ENCODE measurements at places on chromosomes 16 and 17. TPM values are rescaled to one million over a fixed set of nuclear protein-coding genes. Genes with fewer than 3 reads are reported as not detected.

Gene KLHL10
- total RNA-seq = 0.29 TPM

Gene DLX3
- total RNA-seq = not detected

Gene C1QTNF8
- total RNA-seq = not detected

Gene ST6GALNAC1
- not detected for total RNA-seq

Gene GRAP
- 29.9 TPM for total RNA-seq

Gene KRT27
- not detected for total RNA-seq

- no peaks in the 10 kb centered on the region for H3K27me3 ChIP-seq
- DNase-seq = no peak
- no peak overlapping the region for H3K4me3 ChIP-seq
- no peaks in the 10 kb centered on the region for H3K36me3 ChIP-seq
- no peak overlapping the region for H3K27ac ChIP-seq
Observed at GRCh38 chr16:55735120-55735781, 79.5 kb downstream of the SLC6A2 start.

- peak; percentile 45 for DNase-seq
- no peak overlapping the region for H3K4me3 ChIP-seq
- no peaks in the 10 kb centered on the region for H3K27me3 ChIP-seq
Observed at GRCh38 chr16:55328611-55329569, 4.9 kb downstream of the IRX6 start.

DNA sequence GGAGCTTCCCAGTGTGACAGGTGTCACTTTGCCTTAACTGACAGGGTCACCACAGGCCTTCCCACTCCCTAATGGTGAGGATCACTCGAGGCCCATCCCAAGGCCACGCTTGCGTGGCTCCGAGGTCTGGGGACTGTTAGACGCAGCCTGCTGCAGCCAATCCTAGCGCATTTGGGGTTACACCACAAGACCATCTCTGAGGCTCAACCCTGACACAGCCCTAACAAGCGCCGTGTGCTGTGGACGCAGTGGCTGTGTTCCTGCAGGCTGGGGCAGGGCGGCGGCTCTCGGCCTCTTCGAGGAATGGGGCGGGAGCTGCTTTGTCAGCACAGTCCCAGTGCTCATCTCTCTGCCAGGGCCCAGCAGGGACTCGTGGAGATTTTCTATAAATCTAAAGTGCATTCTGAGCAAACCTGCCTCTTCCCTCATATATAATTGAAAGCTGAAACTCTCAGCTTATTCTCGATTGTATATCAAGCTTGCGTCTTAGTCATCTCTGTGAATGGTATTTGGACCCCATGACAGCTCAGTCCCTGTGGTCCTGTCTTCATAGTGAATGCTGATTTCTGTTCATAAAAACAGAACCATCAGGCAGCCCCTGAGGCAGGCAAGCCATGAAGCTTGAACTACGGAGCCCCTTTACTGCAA lies 65.8 kb upstream of the CHMP6 start:
- no peak for DNase-seq
- H3K27ac ChIP-seq = no peak overlapping the region
- H3K4me3 ChIP-seq = no peak overlapping the region
- H3K27me3 ChIP-seq = no peaks in the 10 kb centered on the region
- H3K4me1 ChIP-seq = no peaks in the 10 kb centered on the region

GRCh38 chr16:74033441-74033995 lies 263.1 kb upstream of the PSMD7 start:
- no peaks in the 10 kb centered on the region for H3K36me3 ChIP-seq
- H3K4me1 ChIP-seq = no peaks in the 10 kb centered on the region
- H3K4me3 ChIP-seq = no peak overlapping the region
- H3K27me3 ChIP-seq = no peaks in the 10 kb centered on the region
- DNase-seq = no peak

DNA sequence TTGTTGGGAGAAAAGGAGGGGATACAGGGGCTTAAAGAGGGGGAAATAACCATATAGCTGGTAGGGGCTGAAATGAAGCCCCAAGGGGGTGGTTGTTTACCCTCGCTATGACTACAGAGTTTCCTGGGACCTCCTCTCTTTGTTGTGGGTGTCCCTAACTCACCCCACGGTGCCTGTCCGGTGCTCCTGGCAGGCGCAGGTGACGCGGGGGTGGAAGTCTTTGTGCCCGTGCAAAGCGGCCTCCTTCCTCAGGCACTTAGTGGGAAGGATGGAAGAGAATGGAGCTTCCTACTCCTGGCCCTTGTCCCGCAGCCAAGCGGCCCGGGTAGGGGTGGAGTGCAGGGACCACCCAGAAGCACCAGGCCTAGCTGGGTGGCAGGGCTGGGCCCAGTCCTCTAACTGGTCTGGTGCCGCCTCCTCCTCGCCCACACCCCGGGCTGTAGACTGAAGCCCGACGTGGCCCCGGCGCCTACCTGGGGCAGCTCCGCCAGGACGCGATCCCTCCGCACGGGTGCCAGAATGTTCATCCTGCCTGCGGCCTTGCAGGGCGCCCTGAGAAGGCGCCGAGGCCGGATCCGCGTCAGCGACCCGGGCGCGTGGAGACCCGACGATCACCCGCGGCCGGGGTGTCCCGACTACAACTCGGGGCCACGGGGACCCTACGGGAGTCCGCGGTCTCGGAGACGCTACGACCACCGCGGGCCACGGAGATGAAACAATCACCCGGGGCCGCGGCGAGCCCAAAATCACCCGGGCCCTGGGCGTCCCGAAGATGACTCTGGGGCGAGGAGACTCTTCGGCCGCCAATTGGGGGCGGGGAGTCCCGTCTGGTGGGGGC lies 709 bp downstream of the RAB34 start:
- H3K36me3 ChIP-seq = peaks cover 16% of the 10 kb centered on the region
- no peaks in the 10 kb centered on the region for H3K27me3 ChIP-seq
- H3K4me1 ChIP-seq = peaks cover 22% of the 10 kb centered on the region
- no peak for DNase-seq

- no peaks in the 10 kb centered on the region for H3K4me1 ChIP-seq
- no peak for DNase-seq
- H3K36me3 ChIP-seq = peaks cover 25% of the 10 kb centered on the region
- H3K27me3 ChIP-seq = no peaks in the 10 kb centered on the region
Observed at GRCh38 chr16:69318177-69318910, 7.2 kb downstream of the VPS4A start.

- no peaks in the 10 kb centered on the region for H3K36me3 ChIP-seq
- H3K27ac ChIP-seq = no peak overlapping the region
Observed at GRCh38 chr17:14886200-14886739, 378.9 kb downstream of the PMP22 start.

- DNase-seq = peak; percentile 85
- H3K27me3 ChIP-seq = no peaks in the 10 kb centered on the region
- H3K4me3 ChIP-seq = no peak overlapping the region
- H3K4me1 ChIP-seq = no peaks in the 10 kb centered on the region
Observed at GRCh38 chr17:4199818-4200402, 56.9 kb downstream of the CYB5D2 start.

DNA sequence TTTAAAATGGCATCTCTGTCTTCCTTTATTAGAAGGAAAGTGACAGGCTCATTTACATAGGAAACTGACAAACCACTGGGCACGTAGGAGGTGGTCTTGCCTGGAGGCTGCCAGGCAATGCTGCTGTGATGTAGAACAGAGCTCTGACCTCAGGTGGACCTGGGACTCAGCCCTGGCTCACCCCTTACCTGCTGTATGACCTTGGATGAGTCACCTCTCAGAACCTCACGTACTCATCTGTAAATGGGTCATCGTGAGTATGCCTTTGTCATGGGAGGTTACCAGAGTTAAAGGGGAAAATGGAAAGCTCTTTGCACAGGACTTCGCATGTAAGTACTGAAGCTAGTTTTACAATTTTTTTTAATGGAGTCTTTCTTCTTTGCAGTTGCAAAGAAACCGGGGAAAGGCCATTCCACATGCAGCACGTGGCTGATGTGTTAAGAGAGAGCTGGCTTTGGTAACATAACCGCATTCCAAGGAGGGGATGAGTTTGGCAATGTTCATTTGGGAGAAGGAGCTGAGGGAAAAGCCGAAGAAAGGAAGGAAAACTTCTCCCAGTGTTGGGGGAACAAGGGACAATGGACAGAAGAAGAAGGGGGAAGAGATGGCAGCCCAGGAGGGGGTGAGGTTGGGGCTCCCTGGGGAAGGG lies 37.4 kb upstream of the LONP2 start:
- no peaks in the 10 kb centered on the region for H3K27me3 ChIP-seq
- no peak overlapping the region for H3K4me3 ChIP-seq
- no peak overlapping the region for H3K27ac ChIP-seq
- H3K36me3 ChIP-seq = no peaks in the 10 kb centered on the region
- DNase-seq = no peak
- peaks cover 4% of the 10 kb centered on the region for H3K4me1 ChIP-seq

DNA sequence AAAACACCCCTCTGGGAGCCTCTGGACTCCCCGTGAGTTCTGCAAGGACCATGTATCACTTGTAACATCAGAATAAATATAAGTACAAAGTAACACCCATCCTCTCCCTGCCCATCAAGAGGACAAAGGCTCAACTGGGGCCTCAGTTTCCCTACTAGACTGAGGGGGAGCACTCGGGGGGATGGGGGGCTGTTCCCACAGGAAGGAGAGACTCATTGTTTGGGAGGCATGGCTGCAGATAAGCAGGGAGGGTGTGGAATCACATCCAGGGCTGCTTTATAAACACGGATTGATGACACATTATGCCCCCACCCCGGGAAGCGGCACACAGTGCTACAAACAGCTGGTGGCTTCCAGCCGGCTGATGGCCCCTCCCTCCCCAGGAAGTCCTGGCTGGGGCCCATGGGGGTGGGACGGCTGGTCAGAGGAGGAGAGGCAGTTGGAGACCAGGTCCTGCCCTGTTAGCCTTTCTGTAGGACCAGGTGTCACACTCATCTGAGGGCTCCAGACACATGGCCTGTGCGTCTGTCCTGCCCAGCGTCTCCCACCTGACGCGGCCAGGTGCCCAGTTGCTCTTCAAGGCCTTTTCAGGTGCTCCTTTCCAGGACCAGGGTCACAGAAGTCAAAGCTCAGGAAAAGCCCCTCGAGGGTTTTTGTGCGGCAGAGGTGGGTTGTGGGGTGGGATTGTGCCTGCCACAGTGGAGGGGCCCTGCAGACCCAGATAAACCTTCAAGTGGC lies 1.3 kb upstream of the MPG start:
- peak overlapping the region; percentile 72 for H3K4me3 ChIP-seq
- H3K27ac ChIP-seq = no peak overlapping the region
- no peak for DNase-seq
- no peaks in the 10 kb centered on the region for H3K27me3 ChIP-seq
- H3K4me1 ChIP-seq = peaks cover 27% of the 10 kb centered on the region

- no peaks in the 10 kb centered on the region for H3K27me3 ChIP-seq
- no peak overlapping the region for H3K27ac ChIP-seq
- no peaks in the 10 kb centered on the region for H3K36me3 ChIP-seq
- no peak for DNase-seq
- H3K4me3 ChIP-seq = no peak overlapping the region
Observed at GRCh38 chr16:29154676-29155121, 169.8 kb downstream of the LAT start.

DNA sequence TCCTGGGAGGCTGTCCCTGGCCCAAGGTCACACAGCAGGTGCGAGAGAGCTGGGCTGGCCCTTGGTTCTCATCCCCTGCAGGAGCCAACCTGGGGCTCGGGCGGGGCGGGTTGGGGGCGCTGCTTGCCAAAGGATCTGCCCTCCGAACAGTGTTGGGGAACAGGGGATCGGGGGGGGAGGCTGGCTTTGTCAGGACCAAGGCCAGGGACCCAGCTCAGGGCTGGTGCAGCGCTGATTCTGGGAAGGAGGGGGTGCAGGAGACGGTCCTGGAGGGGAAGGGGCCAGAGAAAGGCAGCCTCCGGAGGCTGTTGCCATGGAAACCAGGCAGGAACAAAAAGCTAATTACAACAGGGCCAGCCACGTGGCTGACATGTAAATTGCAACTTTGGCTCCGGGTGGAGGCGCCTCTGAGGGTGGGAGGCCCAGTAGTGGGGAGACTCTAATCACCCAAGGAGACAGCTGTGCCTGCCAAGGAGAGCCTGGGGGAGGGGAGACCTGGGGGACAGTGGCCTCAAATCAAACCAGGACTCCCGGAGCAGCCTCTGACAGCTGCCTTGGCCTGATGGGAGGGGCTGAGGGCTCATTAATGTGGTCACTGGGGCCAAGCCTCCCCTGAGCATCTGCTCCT lies 1.3 kb downstream of the TUBB3 start:
- peak; percentile 98 for DNase-seq
- H3K36me3 ChIP-seq = peaks cover 14% of the 10 kb centered on the region
- peak overlapping the region; percentile 98 for H3K4me3 ChIP-seq
- H3K27ac ChIP-seq = peak overlapping the region; percentile 99
- H3K27me3 ChIP-seq = no peaks in the 10 kb centered on the region
- peaks cover 53% of the 10 kb centered on the region for H3K4me1 ChIP-seq

DNA sequence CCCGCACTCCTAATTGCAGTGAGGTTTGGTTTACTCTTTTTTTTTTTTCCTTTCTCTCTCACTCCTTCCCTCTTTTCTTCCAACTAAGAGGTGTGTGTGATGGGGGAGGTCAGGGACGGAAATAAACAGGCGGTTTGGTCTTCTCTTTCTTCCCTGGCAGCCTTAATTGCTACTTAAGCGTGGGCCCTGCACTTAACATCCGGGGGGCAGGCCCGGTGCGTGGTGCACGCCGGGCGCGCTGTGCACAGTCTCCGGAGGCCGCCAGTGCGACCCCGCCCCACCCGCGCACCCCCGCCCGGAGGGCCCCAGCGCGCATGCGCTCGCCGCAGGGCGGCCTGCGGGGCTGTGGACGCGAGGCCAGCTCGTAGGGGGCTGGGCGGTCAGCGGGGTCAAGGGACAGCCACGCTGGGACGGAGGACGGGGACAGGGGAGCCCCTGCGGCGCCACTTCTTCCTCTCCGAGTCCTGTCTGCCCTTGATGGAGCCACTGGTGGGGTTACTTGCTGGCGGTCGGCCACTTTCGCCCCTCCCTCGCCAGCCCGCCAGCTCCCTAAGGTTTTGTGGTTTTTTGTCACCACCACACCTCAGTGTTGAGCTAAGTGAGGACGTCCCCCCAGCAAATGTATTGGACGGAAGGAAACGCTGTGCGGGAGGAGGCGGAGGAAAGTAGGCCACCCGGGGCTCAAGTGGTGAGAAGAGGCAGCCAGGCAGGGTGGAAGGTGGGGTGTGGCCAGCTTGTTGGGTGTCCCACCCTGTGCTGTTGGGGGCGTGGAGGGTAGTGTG lies 120.9 kb downstream of the MRM1 start:
- no peaks in the 10 kb centered on the region for H3K36me3 ChIP-seq
- peak overlapping the region; percentile 65 for H3K4me3 ChIP-seq
- H3K27ac ChIP-seq = no peak overlapping the region
- H3K27me3 ChIP-seq = no peaks in the 10 kb centered on the region
- H3K4me1 ChIP-seq = peaks cover 30% of the 10 kb centered on the region

DNA sequence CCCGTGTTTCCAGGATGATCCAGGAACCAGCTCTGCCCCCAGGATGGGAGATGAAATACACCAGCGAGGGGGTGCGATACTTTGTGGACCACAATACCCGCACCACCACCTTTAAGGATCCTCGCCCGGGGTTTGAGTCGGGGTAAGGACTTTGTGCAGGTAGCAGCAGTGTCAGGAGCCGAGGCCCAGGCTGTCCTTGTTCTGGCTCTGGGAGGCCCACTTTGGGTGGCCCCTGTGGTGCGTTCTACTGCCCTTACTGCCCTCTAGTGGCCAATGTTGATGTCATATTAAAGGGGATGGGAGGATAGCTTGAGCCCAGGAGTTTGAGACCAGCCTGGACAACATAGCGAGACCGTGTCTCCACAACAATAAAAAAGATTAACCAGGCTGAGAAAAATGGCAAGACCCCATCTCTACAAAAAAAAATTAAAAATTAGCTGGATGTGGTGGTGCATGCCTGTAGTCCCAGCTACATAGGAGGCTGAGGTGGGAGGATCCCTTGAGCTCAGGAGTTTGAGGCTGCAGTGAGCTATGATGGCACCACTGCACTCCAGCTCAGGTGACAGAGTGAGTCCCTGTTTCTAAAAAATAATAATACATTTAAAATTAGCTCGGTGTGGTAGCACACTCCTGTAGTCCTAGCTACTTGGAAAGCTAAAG lies 20.9 kb upstream of the CLEC18A start:
- H3K27me3 ChIP-seq = no peaks in the 10 kb centered on the region
- H3K4me3 ChIP-seq = no peak overlapping the region
- no peaks in the 10 kb centered on the region for H3K4me1 ChIP-seq
- DNase-seq = peak; percentile 90

All from Karpas-422 (cell line).